NCI-H1417 (cell line): ENCODE measurements at places on chromosomes 3 and 15.
A peak's percentile ranks its signal among the peaks of the same experiment; 100 is the strongest.

GRCh38 chr15:45120081-45120972 lies 6.2 kb downstream of the DUOXA2 start:
- DNase-seq = no peak

GRCh38 chr15:52651868-52652267 lies 27.3 kb downstream of the ATOSA start:
- peak; percentile 82 for DNase-seq

DNA sequence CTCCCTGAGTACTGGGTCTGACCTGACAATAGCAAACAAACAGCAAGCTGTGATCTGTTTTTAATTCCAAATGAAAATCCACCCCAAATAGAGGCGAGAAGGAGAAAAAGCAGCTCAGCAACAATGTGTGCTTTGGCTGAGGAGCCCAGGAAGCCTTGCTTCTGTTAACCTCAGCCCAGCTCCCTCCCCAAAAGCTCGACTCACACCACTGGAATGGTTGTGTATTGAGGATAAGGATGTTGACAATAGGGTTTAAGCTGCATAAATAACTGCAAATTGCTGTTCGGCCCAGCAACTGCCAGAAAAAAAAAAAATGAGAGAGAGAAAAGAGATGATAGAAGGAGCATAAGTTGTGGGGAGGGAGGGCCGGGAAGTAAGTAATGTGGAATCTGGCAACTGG lies 104.0 kb upstream of the TBC1D5 start:
- DNase-seq = no peak

GRCh38 chr15:79952329-79952728 lies 18.7 kb downstream of the BCL2A1 start:
- no peak for DNase-seq

DNA sequence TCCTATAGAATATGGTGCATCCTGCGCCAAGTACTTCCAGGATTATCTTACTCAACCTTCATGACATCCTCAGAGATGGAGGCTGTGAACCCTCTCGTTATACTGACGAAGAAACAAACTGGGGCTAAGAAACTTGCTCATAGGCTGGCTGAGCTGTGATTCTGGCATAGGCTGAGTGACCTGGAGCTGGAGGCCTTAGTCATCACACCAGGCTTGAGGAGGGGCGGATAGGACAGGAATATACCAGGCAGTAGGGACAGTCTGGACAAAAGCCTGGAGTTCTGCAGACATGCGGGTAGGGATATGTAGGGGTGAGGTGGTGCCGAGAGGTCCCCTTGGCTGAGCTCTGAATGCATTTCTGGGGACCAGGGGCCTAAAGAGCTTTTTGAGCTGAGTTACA lies 18.1 kb downstream of the HEMK1 start:
- DNase-seq = no peak

DNA sequence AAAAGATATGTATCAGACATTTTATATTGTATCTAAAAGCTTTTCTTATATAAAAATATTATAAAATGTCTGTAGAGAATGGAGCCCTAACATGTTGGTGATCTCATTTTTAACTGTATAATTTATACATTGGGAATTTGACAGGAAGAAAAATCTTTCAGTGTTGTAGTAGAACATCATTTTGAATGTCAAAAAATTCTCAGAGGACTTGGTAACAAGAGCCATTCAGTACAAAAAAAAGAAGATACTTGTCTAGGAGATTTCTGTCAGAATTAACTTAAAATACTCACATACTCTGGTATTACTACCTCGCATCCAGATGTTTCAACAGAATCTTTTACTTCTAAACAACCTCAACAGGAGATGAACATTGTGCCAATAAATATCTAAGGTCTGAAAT lies 1277.9 kb downstream of the ROBO2 start:
- DNase-seq = no peak

- no peak for DNase-seq
These were observed 6.1 kb downstream of the MOBP start for GRCh38 chr3:39473452-39474125.

DNA sequence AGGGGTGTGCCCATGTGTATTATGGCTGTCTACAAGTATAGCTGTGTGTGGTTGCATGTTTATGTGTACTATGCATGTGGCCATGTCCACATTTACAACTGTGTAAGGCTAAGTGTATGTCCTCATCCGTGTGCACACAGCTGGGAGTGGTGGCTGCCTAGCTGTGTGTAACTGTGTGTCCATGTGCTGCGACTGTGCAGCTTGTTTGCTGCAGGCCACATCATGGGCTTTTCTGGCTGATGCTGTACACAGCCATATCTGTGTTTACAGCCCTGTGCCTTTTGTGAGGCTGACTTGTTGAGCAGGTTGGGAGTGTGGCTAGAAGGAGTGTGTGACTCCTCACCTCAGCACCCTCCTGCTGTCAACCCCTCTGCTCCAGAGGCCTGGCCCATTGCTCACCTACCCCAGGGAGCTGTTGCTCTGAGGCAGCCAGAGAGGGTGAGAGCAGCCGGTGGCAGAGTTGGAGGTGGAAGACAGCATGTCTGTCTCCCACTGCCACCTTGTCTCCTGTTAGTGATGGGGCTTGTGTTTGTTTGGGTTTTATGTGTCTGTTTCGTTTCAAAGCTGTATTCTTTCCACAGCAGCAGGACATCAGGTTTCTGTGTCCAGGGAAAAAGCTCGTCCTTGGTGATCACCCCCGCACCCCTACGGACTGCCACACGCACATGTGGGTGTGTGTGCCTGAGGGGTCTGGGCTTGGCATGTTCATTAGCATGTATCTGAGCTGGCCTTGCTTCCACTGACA lies 1.4 kb upstream of the GRM2 start:
- DNase-seq = no peak

GRCh38 chr3:94293793-94294195 lies 230.9 kb downstream of the NSUN3 start:
- no peak for DNase-seq

DNA sequence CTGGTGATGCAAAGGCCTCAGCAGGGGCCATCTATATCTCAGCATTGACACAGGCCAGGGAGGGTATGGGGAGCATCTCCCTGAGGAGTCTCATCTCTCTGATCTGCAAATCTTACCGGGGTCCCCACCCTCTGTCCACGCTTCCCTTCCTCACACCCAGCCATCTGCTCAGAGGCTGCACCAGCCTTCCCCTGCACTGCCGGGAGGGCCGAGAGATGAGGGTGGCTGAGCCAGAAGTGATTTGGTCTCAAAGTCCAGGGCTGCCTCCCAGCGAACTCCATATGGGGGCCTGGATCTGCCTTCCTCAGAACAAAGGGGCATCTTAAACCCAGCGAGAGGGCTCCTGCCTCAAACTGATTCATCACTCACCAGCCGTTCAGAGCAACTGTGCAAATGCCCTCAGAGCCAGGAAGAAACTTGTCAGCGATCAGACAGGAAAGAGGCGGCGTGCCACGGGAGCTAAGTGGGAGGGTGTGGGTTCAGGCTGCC lies 4.6 kb downstream of the IGDCC3 start:
- no peak for DNase-seq

GRCh38 chr3:136856665-136857064 lies 5.3 kb upstream of the NCK1 start:
- no peak for DNase-seq

GRCh38 chr3:195033531-195034091 lies 237.3 kb downstream of the XXYLT1 start:
- peak; percentile 37 for DNase-seq

DNA sequence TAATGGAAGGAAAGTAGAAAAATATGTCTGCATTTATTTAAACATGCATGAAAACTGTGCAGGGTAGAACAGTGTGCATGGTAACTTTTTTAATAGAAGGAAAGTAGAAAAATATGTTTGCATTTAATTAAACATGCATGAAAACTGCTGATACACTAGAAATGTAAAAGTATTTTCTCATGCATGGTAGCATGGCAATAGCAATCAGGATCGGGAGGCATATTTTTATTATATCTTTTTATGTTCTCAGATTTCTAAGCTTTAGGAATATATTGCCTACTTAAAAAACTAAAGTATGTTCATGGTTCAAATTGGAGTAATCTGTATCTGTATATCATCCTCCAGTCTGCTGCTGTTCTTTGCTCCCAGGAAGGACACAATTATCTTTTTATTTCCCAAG lies 1468.9 kb upstream of the GBE1 start:
- DNase-seq = no peak

- DNase-seq = no peak
These were observed 536.3 kb downstream of the NTRK3 start for GRCh38 chr15:87720235-87720634.

DNA sequence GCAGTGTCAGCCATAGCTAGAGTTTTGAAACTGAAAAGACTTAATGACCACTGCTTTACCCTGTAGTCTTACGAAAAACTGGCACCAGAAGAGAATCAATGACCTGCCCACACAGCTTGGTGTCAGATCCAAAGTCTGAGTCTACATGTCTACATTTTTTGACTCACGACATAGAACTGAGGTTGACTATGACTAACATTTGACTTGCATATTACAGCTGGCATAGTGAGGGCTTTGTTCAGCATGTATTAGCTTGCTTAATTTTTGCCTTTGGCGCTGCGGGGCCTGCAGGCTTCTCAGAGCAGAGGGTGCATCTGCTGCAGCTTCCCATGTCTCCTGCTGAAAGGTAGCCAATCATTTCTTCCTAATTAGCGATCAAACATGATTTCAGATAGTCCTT lies 167.0 kb downstream of the EBLN2 start:
- DNase-seq = no peak

- DNase-seq = peak; percentile 63
These were observed 31.7 kb upstream of the MNS1 start for GRCh38 chr15:56496635-56497034.

DNA sequence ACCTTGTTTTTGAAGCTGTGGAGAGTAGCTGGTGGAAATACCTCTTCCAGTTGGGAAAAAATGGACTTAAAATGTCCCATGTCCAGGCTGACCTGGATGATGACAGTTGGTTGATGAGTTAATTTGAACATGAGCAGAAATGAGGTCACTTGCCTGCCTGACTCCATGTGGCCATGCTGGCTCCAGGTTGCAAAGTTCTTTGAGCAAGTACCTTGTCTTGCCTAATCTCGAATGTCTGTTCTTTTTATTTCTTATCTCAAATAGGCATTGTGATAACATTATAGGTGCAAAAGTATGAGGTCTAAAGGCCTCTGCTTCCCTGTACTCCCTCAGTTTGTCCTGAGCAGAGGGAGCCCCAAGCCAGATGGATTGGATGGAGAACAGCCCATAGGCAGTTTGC lies 9.0 kb downstream of the MAPKBP1 start:
- no peak for DNase-seq

- peak; percentile 31 for DNase-seq
These were observed 131.6 kb downstream of the NLGN1 start for GRCh38 chr3:173529062-173529711.

DNA sequence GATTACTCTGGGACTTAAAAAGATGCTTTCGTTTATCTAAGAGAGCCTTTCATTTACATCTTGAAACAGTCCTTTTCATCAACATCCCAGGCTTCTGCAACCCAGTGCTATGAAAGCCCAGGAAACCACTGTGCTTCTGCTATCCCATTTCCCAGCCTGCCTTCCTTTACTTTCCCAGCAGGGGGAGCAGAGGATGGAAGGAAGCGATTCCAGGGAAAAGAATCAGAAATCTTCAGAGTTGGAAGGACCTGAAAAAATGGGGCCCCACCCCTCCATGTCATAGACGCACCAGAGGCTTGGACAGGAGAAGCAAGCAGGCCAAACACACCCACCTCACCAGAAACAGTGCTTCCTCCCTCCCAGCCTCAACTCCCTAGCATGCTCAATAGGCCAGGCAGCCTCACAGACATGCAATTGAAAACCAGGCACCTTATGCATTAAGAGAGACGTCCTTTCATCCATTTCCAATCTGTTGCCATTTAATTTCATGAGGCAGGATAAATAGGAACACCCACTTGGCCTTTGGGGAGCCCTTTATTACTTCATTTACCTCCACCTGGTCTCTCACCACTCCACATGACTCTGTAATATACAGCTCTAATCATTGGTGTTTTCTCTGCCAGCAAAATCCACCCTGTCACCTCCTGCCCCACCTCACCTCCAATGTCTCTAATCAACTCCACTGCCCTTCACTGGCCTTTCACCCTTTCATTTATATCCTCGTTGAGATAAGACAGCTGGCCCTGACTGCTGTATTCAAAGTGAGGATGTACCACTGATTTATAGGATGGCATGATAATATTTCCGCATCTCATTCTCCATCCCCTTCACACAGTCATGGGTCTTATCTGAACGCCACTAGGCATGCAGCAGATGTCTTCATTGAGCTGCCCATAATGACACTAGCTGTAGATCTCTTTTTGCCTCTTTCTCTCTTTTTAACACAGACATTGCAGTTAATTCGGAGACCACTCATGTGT lies 583.9 kb downstream of the NTRK3 start:
- peak; percentile 11 for DNase-seq

DNA sequence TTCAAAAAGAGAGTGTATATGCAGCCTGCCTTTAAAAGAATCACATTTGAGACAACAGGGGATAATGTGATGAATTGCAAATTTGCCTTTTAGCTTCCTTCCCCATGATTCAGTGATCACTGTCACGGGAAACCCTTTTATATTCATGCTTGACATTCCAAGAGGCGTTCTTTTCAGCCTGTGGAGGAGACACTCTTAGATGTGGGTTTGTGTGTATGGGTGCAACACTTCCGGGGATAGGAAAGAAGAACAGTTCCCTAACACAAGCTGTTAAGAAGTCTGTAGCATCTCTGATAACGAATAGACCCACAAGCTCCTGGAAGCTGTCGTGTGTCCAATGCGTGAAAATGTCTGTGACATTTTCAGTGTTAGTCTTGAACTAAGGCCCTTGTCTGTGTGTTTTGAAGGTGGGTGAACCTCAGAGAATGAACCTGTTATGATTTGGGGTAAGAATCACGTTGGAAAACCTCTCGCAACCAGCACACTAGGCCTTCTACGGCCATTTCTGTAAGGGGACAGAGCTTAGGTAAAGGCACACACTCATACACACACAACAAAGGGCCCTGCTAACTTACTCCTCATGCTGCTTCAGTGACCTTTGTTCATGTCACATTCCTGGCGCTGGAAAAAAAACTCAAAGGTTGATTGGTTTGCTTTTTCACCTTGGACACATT lies 229.2 kb upstream of the ST8SIA2 start:
- DNase-seq = no peak

DNA sequence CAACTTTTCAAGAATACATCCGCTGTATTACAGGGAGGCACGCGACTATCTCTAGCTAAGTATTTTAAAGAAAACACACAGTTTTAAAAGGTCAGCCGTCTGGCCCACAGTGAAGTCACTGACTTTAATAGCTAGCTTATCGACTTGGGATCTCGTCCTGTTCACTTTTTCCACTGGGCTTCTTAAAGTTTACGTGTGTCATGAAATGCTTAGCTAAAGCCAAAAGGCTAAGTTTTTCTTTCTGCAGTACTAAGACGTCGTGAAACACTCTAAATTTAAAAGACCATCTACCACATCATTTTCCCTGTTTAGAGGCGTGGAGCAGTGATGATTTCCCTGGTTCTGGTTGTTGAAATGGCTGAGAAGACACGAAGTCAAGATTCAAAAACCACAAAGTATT lies 27.1 kb downstream of the LRIG1 start:
- DNase-seq = no peak

- DNase-seq = no peak
These were observed 30.7 kb upstream of the KY start for GRCh38 chr3:134681522-134681900.
